ENCODE measurements at places on chromosomes 7 and 10. TPM values are rescaled to one million over a fixed set of nuclear protein-coding genes. Genes with fewer than 3 reads are reported as not detected.

Gene CFAP43
- total RNA-seq, result 7.2 TPM

DNA sequence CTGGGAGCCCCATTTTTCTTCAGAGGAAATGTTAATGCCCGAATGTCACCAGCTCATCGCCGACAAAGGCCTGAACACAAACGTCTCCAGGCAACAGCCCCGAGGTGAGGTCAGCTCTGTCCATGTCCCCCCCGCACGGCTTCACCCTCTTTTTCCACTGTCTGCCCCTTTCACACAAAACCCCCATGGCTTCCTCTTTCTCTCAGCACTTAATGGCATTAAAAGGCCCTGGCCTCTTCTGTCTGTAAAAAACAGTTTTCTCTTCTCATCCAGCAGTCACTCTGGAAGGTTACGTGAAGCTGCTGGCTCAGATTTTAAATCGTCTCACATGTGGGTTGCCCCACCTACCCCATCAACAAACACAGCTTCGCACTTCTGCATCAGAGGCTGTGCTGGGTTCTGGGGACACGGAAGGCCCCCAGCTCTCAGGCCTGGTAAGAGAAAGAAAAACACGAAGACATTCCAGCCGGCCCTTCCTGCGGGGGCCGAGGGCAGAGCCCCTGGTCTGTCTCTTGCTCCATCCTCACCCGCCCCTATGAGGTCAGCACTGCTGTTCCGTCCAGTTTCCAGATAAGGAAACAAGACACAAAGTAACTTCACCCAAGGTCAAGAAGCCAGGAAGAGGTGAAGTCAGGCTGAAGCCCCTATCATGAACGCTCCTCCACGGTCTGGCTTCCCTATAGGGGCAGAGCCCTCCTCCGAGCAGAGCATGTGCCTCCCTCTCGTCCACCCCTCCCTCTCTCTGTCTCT lies 91.1 kb upstream of the PDGFA start:
- H3K4me1 ChIP-seq, result no peaks in the 10 kb centered on the region
- H3K4me3 ChIP-seq, result no peak overlapping the region
- no peaks in the 10 kb centered on the region for H3K27me3 ChIP-seq
- peak; percentile 88 for DNase-seq

- no peaks in the 10 kb centered on the region for H3K36me3 ChIP-seq
- no peak for DNase-seq
- H3K27ac ChIP-seq, result no peak overlapping the region
- no peaks in the 10 kb centered on the region for H3K27me3 ChIP-seq
Measured at GRCh38 chr10:12022580-12023257, 19.9 kb downstream of the UPF2 start.

- H3K36me3 ChIP-seq, result no peaks in the 10 kb centered on the region
- H3K27me3 ChIP-seq, result no peaks in the 10 kb centered on the region
- peaks cover 3% of the 10 kb centered on the region for H3K4me1 ChIP-seq
- no peak overlapping the region for H3K4me3 ChIP-seq
Measured at GRCh38 chr10:100041306-100042002, 31.7 kb upstream of the DNMBP start.
